Right kidney (tissue), 9 donors: ENCODE measurements at places on chromosomes 4 and X.
A peak's percentile ranks its signal among the peaks of the same experiment; 100 is the strongest.

- DNase-seq: no peak
Measured at GRCh38 chr4:81922313-81922712, 450.6 kb upstream of the RASGEF1B start.

DNA sequence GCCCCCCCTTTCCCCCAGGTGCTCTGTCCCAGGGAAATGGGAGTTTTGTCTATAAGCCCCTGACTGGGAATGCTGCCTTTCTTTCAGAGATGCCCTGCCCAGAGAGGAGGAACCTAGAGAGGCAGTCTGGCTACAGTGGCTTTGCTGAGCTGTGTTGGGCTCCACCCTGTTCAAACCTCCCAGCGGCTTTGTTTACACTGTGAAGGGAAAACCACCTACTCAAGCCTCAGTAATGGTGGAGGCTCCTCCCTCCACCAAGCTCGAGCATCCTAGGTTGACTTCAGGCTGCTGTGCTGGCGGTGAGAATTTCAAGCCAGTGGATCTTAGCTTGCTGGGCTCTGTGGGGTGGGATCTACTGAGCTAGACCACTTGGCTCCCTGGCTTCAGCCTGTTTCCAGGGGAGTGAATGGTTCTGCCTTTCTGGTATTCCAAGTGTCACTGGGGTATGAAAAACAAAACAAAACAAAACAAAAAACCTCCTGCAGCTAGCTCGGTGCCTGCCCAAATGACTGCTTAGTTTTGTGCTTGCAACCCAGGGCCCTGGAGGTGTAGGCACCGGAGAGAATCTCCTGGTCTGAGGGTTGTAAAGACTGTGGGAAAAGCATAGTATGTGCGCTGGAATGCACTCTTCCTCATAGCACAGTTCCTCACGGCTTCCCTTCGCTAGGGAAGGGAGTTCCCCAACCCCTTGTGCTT is 41.7 kb downstream of the ITM2A start:
- DNase-seq: no peak

DNA sequence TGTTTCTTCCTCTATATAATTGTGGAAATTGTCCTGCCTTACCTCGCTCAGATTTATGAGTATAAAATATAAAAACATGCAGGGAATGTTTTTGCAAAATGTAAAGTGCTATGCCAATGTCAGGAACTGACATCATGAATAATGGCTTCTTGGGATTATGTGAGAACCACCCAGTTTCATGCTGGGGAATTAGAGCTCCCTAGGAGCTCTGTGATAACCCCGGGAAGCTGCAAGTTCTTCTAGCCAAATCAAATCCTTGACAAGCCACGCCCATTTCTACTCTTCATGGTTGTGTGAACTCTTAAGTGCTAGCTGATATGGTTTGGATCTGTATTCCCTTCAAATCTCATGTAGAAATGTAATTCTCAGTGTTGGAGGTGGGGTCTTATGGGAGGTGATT is 85.9 kb upstream of the PAK3 start:
- no peak for DNase-seq

DNA sequence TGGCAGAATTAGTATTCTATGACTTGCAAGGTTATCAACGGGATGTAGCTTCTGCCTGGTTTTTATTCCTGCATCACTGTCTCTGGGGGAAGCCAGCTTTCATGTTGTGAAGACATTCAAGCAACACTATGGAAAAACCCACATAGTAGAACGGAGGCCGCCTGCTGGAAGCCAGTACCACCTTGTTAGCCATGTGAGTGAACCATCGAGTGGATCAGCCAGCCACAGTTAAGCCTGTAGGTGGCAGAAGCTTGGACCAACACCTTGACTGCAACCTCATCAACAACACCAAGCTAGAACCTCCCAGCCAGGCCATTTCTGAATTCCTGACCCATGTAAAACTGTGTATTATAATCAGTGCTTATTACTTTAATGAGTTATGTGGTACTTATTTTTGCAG is 538.2 kb downstream of the KCNIP4 start:
- DNase-seq: no peak

DNA sequence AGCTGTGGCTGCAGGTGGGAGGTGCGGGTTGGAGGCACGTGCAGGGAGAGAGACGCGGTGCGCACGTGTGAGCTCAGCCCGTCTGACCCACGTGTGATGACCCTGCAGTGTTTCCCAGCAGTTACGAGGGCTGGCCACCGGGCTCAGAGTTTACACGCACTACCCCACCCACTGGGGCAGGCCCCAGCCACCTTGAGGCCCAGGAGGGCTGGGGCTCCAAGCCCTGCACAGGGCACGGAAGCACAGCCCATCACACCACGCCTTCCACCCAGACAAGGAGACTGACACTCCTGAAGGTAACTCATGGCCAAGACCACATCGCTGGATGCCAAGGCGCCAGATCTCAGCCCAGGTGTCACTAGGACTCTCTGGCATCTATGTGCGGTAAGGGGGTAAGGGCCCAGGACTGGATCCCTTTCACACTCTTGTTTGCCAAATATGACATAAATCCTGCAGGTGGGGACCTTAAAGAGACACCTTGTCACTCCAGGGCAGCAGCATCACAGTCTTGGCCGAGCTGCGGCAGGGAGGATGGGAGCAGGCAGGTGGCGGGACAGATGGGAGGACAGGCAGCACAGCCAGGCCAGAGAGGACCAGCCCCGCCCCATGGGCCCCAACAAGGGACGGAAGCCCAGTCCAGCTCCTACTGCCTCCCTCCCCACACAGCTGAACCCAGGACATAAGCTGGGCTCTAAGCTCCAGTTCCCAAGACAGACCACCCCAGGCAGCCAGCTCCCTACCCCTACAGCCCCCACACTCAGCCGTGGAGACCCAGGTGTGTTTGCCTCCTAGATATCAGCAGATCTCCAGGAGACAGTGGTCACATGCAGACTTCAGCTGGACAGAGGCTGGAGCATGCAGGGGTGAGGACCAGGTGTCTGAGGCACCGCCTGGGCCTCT is 56.8 kb downstream of the ZFYVE28 start:
- DNase-seq: no peak

DNA sequence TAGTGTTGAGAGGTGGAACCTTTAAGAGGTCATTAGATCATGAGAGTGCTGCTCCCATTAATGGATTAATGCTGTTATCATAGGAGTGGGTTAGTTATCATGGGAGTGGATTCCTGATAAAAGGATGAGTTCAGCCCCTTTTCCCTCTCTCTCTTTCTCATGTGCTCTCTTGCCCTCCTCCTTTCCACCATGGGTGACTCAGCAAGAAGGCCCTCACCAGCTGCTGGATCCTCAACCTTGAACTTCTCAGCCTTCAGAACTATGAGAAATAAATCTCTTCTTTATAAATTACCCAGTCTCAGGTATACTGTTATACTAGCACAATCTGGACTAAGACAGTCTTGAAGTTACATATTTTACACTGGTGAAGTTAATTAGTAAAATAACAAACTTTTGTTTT is 10.0 kb upstream of the CDKL5 start:
- DNase-seq: no peak

- DNase-seq: peak; percentile 4
Measured at GRCh38 chr4:108662629-108663028, 12.2 kb downstream of the OSTC start.

- DNase-seq: no peak
Measured at GRCh38 chr4:141127884-141128283, 5.4 kb downstream of the RNF150 start.

- DNase-seq: no peak
Measured at GRCh38 chrX:18291006-18291545, 63.4 kb downstream of the SCML2 start.

GRCh38 chr4:168995537-168996295 is 14.3 kb downstream of the CBR4 start:
- peak; percentile 27 for DNase-seq

GRCh38 chr4:42732776-42733175 is 75.9 kb upstream of the ATP8A1 start:
- no peak for DNase-seq

- no peak for DNase-seq
Measured at GRCh38 chr4:61406677-61407076, 206.6 kb downstream of the ADGRL3 start.

DNA sequence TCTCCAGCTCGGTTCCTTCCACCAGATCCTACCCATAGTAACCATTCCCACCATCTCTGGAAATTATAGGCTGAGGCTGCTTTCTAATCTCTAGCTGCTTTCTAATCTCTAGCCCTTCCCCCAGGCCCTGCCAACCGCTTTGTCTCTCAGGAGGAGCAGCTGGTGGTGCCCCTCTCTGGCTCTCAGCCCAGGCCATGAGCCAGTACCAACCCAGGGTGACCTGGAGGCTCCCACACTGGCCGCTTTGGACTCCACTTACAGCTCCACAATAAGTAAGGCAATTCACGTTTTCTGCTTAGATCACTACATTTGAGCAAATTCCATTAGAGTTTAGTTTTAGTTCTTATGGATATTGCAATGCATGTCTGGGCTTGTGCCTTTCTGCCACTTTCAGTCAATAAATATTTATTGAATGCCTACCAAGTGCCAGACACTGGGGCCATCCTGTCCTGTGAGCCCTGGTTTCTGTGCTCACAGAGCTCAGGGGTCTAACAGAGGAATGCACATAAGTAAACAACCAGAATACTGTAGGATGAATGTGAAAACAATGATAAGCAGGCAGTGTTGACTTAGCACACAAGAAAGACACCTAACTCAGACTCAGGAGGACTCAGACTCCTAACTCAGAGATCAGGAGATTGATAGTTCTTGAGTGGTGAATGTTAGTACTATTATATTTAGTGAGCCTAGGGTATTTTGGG is 38.9 kb downstream of the SMC1A start:
- DNase-seq: no peak
